ENCODE measurements at places on chromosomes 6 and 20. TPM values are rescaled to one million over a fixed set of nuclear protein-coding genes. Genes with fewer than 3 reads are reported as not detected.

The GNAS gene
- total RNA-seq: 4,226 TPM

The EEF1A2 gene
- total RNA-seq: 0.22 TPM

The AIF1 gene
- 21.3 TPM for total RNA-seq

The KCNK15 gene
- 5.1 TPM for total RNA-seq

The MYBL2 gene
- total RNA-seq: 0.46 TPM

The GGTLC1 gene
- total RNA-seq: not detected

The CCN5 gene
- 4.7 TPM for total RNA-seq

The ASIP gene
- not detected for total RNA-seq

The FOXQ1 gene
- 2.8 TPM for total RNA-seq

The SSTR4 gene
- not detected for total RNA-seq

The RSPH9 gene
- 0.13 TPM for total RNA-seq

The MAPK13 gene
- total RNA-seq: 50.9 TPM

The CENPW gene
- total RNA-seq: 3.8 TPM

The TRIM31 gene
- total RNA-seq: not detected

The PLEKHG1 gene
- total RNA-seq: 12.5 TPM

The TNXB gene
- total RNA-seq: 42.2 TPM
